ENCODE measurements at places on chromosomes 12 and 14. TPM values are rescaled to one million over a fixed set of nuclear protein-coding genes. Genes with fewer than 3 reads are reported as not detected.

Gene CISTR
- total RNA-seq: not detected

Gene TAS2R42
- total RNA-seq: not detected

Gene AKT1
- total RNA-seq: 122 TPM

GRCh38 chr14:54881761-54882401, 20.7 kb downstream of the GCH1 start:
- DNase-seq: peak; percentile 38

GRCh38 chr12:95763809-95764253, 26.7 kb downstream of the NTN4 start:
- peak; percentile 18 for DNase-seq

- no peak for DNase-seq
These were observed 107.8 kb downstream of the DUSP6 start for GRCh38 chr12:89244536-89244935.

DNA sequence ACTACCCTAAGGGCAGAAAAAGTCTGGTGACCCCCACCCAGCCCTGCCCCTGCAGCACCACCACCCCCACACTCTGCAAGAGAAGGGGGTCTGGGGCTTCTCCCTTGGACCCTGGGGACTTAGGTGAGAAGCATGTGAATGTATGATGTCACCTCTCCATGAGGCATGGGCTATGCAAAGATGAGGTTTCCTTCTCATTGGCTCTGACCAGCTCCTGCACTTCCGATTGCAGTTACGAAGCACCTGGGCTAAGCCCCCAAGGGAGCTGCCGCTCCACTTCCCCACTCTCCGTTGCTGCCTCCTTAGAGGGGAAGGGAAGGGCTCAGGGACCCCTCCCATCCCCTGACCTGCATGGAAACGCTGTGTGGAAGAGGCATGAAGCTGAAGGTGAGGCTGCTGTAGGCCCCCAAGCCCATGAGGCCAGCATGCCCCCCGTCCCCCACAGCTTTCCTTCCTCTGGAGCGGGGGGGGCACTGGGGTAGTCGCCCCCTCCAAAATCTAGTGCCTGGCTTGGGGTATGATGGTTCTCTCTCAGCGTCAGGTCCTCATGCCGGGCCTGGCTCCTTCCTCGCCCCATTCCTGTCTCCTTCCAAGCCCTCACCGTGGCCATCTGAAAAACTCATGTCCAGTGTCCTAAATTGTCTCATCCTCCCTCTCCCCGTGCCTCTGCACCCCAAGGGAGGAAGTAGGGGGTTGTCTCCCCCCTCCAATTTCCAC, 5.5 kb upstream of the DDX23 start:
- no peak for DNase-seq

DNA sequence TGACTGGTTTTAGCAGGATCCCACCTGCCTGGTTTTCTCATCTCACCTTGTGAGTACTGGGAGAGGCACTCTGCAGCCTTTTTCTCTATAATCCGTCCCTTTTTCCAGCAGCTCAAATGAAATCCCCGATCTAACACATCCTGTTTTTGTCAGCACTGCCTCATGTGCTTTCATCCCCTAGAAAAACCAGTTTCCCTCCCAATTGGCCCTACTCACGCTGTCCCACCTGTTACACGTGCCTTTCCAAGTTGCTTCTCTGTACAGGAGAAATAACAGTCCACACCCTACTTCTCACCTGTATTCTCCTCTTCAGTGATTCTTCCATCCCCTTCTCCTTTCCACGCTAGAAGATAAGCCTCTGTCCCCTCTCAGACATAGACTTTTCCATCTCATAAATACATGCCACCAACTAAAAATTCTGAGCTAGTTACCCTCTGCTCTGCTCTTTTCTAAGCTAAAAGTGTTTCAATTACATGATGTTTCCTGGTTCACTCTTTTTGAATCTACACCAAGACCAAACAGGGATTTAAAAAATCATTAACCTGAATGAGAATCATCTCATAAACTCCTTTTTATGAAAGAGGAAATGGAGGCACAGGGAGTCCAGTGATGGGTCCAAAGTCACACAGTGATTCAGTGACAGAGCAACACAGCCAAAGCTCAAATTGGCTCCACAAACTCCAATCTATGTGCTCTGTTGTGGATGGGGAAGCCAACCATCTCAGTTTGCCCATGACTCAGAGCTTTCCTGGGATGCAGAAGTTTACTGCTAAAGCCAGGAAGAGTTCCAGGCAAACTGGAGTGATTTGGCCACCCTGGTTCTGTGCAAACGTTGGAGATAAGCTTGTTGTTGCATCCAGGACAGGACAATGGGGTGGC, 240.0 kb upstream of the TMEM132C start:
- peak; percentile 50 for DNase-seq

DNA sequence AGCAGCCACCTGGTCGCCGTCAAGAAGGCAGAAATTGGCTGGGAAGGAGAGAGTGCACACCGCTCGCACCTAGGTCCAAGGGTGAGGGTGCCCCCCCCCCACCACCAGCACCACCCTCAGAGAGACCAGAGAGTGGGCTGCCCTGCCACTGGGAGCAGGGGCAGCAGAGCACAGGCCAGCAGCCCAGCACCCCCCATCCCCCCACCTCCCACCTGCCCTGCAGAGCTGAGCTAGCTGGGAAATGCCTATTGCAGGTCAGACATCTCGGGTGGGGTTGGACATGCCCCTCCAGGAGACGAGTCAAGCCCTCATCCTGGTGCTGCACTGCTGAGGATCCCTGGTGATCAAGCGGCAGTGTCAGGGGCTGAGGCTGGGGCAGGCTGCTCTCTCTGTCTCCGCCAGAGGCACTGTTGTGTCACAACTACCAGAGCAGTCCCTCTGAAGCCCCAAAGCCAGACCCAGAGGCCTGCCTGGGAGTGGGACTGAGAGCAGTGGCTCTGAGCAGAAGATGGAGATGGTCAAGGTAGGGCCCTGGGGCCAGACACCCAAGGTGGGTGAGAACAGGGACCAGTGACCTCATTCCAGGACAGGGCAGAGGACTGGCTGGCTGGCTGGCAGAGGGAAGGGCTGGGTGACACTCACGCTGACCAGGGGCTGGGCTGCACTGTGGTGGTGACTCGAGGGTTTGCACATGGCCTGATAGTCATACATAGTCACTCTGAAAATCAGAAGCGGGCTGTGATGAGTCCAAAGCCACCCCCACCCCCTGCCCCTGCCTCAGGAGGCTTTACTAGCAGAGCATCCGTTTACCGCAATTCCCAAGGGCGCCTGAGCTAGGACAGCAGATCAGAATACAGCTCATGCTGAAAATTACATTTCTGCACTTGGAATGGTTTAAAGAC, 19.7 kb upstream of the LRTM2 start:
- peak; percentile 64 for DNase-seq

- no peak for DNase-seq
These were observed 95.9 kb upstream of the PPP2R5C start for GRCh38 chr14:101665478-101666078.

DNA sequence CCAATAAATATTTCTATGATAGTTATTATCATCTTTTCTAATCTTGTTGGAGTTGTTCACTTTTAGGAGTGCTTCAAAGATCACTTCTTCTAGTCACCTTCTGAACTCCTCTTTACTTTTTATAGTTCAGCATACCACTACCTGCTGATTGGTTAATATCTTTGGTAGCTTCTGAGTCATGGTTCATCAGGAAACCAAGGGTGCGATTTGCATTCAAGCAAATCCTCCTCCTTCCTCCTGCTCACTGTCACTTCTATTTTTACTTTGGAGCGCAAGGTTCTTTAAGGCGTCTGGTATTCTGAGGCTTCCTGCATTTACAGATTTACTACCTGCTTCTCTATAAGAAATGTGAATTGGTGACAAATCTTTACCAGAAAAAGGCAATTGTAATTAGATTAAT, 24.0 kb downstream of the SYT1 start:
- no peak for DNase-seq

Data from mucosa of descending colon (tissue), 3 donors.